Activated CD4-positive, alpha-beta T cell treated with anti-CD3 and anti-CD28 coated beads for 24 hours (primary cell): ENCODE measurements at places on chromosomes 2 and 18.

- DNase-seq, result no peak
Measured at GRCh38 chr2:179354739-179355537, 90.3 kb upstream of the SESTD1 start.

GRCh38 chr2:9311488-9311887, 104.9 kb downstream of the ASAP2 start:
- DNase-seq, result no peak

DNA sequence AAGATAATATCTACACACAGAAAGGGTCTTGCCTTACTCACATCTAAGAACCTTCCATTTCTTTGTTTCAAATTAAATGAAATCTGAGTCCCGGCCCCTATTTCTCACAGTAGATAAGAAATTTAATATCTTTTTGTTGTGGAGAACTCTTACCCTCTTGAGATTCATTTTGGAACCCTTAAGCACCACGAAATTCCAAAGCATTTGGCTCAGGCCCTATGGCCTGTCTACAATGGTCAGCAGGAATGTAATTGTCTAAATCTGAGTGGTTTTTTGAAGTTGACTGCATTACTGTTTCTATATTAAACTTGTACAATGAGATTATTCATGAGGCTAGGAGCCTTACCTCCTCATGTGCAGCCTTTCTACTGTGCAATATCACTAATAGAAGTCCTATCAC, 723.3 kb downstream of the TSN start:
- no peak for DNase-seq

GRCh38 chr2:236246711-236247246, 17.4 kb downstream of the ASB18 start:
- DNase-seq, result no peak

GRCh38 chr18:56038171-56039030, 450.4 kb upstream of the TCF4 start:
- DNase-seq, result no peak

- no peak for DNase-seq
Measured at GRCh38 chr2:16149349-16150243, 209.2 kb downstream of the MYCN start.

DNA sequence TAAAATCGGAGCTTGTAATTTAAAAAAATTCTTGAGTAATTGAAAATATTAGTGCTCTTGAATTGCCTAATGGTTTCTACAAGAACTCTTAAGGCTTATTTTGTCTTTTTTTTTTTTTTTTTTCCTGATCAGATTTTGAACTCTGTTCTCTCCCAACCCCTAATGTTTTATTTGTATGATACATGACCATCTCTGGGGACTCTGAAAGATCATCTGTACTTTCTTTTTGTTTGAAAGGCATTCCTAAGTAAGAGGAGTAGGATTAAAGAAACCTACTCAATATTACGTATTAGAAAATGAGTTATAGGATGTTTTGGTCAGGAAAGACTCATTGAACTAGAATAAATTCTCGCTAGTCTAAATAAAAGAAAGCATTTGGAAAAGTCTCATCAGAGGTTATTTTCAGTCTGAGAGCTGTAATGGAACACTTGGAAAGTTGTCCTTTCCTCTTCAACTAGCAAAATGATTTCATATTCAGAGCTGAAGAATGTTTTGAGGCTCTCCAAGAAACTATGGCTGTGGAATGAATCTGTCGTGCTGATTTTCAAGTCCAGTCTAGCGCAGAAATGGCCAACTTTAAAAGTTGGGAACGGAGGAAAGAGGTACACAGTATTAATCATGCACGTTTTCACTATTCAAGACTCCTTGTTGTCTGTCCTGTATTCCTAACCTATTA, 182.7 kb downstream of the PRPF40A start:
- DNase-seq, result no peak

GRCh38 chr2:44325897-44326296, 35.4 kb downstream of the PREPL start:
- no peak for DNase-seq

DNA sequence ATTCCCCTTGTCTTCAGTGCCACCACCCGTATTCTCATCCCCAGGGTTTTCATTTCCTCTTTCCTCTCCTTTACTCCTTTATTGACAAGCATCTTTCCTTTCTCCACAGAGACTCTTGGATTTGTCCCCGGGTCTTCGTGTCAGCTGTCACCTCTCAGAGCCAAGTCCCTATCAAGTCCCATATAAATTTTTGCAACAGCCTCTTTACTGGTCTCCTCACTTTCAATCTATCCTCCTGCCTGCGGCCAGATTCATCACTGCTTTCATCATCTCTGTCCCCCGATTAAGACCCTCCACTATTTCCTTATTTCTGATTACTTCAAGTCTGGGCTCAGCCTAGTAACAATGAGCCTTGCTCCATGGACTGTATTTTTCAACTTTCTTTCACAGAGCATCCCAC, 113.8 kb downstream of the CTAGE1 start:
- no peak for DNase-seq
